ENCODE measurements at places on chromosomes 6 and 20.

DNA sequence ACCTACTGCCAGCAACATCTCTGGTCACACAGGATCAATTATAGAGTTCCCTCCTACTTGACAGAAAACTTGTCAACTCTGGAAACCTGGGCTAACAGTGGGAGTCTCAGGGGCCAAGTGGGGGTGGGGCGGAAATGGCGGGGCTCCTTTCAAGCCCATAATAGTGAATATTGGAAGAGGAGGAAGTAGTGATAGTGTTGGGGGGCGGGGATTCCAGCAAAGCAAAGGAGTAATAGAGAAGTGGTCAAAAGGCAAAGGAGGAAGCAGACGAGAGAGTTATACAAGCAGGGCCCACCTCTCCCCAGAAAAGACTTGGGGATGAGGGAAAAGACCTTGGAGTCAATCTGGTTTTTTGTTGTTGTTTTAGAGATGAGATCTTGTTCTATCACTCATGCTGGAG, 2.1 kb downstream of the DEF6 start:
- no peak for DNase-seq

DNA sequence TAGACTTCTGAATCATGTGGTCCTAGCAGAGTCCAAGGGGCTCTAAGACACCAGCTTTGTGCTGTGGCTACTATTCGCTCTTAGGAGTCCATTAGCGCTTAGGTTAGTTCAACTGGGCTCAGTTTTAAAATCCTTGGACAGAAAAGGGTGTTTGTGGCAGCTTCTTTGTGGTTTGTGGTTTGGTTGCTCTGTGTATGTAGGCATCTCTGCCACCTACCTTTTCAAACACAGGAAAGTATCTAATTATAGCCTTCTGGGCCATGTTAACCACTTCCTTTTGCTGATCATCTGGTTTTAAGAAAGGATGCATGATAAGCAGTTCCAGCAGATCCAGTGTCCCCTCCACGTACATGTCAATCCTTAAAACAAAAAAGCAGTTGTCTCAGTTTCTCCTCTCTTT, 10.8 kb downstream of the GSTA4 start:
- no peak for DNase-seq

- no peak for DNase-seq
These were observed 684.2 kb downstream of the HTR1B start for GRCh38 chr6:76779068-76779467.

DNA sequence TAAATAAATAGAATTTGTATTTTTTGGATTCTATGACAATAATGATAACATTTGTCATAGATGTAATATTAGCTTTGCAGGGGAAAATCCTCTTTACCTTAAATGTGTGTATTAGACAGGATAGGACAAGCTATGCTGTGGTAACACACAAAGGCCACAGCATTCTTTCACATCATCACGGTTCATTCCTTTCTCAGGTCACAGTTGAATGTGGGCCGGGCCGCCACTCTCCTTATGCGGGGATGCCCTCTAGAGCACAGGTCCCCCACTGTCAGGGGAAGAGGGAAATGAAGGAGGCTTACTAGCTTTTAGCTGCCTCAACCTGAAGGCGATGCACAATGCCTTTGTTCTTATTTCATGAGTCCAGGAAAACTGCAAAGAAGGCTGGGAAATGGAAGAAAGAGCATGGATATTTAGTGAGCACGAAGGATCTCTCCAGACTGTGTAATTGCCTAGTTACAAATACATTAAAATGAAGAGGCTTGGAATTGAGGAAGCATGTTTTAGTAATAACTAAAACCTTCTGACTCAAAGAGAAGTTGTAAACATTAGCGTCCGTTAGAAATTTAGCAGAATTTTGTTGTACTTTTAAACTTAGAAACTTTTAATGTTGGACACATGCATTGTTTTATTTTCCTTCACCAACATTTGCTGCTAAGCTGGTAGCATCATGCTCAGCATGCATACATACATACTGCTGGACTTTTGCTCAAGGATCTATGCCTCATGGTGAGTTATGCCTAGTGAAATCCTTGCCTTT, 248.9 kb upstream of the FOXQ1 start:
- DNase-seq = no peak

DNA sequence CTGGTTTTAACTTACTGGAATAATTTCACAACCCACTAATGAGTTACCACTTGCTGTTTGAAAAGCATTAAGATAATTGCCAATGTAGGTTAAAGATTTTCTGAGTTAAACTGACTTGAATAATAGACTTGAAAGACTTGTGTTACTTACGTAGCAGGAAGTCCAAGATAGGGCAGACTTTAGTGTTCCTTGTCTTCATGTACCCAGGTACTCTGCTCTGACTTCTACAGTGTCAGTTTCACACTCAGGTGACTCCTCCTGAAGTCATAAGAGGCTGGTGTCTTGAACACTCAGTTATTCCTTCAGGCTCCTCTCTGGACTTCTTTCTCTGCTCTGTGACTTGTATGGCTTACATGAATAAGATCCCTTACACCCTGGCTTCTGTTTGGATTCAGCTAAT, 76.3 kb upstream of the SGK1 start:
- no peak for DNase-seq

DNA sequence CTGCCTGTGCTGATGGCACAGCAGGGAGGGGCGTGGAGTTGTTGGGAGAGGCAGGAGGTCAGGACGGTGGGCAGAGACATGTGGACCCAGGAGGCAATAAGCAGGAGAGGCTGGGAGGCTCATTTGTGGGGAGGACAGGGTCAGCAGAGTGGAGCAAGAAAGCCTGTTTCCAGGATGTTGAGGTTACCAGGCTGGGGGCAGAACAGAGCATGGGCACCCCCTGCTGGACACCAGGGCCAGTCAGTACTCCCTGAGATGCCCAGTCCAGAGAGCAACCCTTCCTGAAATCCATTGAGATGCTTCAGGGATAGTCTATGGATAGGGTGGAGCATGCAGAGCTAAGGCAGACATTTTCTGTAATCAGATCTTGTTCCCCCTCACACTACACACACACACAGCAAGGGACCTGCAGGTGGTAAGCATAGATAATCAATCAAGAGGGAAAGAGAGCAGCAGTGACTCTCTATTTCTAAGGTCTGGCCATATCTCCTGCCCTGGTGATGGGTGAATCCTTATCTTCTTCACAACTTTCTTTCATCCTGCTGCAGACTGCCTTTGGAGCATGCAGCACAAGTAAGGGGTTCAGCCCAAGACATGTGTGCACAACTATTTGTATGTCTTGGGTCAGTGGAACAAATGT, 41.7 kb downstream of the MOCS1 start:
- peak; percentile 83 for DNase-seq

DNA sequence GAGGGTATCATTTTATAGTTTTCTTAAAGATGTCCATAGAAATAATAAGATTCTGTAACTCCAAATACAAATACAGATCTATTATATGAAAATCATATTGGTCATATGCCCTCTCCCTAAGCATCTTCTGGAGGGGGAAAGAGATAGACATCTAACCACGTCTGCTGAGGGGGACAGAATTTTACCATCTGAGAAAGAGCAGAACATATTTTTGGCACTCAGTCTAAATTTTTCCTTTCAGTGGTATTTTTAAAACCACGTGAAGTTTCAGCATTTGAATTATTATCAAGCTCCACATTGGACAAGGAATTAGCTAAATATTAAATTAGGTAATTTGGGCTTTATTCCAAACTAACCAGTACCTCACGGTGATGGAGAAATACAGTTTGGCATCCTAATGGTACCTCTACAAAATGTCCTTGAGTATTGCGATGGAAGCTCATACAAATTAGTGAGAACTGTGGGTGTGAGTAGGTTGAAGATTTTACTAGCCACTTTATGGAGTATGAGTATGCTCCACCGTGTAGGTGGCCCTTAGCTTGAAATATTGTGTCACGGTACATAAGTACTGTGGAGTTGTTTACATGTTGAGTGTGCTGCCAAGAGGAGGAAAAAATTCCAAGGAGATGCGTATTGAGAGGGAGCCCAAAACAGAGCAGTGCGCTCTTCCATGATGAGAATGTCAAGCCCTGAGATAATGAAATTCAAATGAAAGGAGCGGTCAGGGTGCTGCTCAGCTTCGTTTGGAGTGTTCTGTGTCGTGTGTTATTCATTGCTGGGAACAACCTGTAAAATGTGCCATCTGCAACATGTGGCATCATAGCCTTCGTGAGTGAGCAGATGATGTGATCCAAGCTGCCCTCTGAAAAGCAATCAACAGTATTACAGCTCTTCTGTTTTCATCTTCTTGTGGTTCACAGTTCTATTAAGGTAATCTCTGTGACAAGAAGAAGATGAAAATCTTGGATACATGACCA, 48.4 kb upstream of the PHACTR2 start:
- no peak for DNase-seq

- DNase-seq = no peak
These were observed 31.8 kb upstream of the RSPO4 start for GRCh38 chr20:1033751-1034414.

GRCh38 chr20:12455148-12455547, 537.5 kb downstream of the BTBD3 start:
- no peak for DNase-seq

GRCh38 chr6:122289762-122290539, 109.5 kb upstream of the HSF2 start:
- no peak for DNase-seq

DNA sequence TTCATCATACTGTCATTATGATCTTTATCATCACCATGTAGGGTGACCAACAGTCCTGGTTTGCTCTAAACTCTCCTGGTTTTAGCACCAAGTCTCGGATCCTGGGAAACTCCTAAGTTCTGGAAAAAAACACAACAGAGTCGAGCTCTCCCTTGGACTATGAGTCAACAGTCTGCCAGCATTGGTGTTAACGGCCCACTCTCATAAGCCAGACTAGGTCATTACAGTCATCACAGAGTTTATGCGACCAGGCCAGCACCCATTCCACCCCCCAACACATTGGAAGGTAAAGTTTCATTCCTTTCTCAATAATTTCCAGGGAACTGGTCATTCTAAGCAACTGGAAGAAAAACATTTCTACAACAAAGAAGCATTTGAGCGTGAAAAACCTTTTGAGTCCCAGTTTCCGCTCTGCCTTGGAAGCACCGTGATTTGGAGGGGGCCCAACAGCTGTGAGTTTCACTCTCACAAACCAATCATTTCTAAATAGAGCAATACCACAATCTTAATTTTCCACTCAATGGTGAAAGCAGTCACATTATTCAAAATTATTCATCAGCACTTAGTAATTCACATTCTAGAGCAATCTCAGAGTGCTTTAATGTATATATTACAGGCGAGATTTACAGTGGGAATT, 445.0 kb downstream of the CDH26 start:
- DNase-seq = no peak

- DNase-seq = no peak
These were observed 865 bp downstream of the STK38 start for GRCh38 chr6:36546308-36546919.

GRCh38 chr20:51034988-51035656, 12.2 kb upstream of the KCNG1 start:
- no peak for DNase-seq

GRCh38 chr6:95670011-95670463, 92.7 kb downstream of the MANEA start:
- no peak for DNase-seq

GRCh38 chr6:170106906-170107525, 183.9 kb downstream of the DLL1 start:
- DNase-seq = no peak

DNA sequence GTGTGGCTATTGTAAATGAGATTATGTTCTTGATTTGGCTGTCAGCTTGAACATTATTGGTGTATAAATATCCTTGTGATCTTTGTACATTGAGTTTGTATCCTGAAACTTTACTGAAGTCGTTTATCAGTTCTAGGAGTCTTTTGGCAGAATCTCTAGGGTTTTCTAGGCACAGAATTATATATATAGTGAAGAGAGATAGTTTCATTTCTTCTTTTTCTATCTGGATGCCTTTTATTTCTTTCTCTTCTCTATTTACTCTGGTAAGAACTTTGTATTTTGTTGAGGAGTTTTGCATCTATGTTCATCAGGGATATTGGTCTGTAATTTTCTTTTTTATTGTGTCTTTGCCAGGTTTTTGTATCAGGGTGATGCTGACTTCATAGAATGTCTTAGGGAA, 589.2 kb upstream of the MAN1A1 start:
- no peak for DNase-seq

DNA sequence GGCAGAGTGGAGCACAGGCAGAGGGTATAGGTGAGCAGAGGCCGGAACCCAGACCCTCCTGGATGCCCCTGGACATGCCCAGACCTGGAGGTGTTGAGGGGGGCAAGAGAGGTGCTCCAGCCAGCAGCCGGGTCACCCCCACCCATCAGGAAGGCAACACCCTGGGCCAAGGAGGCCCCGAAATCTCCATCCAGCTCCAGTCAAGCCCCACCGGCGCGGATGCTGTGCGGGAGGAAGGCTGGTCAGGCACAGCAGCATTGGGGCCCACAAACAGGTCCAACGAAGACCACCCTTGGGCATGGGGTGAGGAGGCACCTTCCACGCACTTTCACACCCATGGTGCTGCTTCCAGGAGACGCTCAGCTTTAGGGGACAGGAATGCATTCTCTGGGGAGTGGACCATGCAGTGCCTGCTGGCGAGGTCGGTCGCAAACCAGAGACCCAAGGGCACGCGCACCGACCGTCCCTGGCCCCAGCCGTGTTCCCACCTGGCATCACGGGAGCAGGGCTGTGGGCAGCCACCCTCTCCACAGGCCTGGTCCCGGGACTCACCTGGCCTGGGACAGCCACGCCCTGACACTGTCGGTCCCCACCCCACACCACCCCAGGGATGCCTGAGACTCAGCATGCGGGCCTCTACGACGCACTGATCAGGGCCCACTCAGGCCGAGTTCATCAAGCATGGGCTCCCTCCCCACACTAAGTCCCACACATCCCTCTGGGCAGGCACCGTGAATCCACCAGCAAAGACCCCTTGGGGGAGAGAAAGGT, 43.6 kb upstream of the ZBP1 start:
- peak; percentile 30 for DNase-seq

- no peak for DNase-seq
These were observed 10.2 kb downstream of the UNC5CL start for GRCh38 chr6:41028561-41029412.

DNA sequence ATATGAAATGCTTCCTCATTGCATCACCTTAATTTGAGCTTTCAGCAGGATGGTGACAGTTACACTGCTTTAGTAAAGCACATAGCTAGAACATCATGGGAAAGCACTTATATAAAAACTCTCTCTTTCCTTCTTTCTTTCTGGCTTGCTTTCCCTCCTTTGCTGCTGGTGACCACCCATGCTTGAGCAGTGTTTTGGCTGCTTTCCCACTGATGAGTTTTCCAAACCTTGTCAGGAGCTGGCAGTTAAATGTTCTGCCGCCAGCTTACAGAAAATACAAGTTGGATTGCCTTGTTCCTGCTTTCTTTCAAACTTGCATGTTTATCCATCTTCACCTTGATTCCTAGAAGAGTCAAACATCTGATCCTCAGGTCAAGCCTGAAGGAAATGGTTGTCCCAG, 323.9 kb downstream of the FOXA2 start:
- DNase-seq = no peak

All from Right ventricle myocardium superior (tissue), 1 donor.